Thoracic aorta (tissue), 2 donors: ENCODE measurements at places on chromosomes 3 and 15. TPM values are rescaled to one million over a fixed set of nuclear protein-coding genes. Genes with fewer than 3 reads are reported as not detected.

DNA sequence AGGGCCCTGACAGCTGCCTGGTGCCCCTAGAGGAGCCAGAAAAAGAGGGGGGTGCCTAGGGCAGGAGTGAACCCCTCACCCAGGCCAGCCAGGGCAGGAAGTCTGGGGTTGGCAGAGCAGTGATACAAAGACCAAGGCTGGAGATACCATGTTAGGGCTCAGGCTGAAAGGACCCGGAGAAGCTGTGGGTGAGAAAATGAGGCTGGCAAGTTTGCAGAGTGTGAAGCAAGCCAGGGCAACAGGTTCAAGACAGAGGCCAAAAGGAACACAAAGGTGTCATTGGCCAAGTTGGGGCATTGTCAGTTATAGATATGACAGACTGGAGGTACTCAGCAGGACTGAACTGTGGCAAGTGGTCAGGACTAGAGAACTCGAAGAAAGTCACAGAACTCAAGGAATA, 40.6 kb upstream of the IREB2 start:
- no peak for DNase-seq
- H3K27ac ChIP-seq = no peak overlapping the region
- H3K4me3 ChIP-seq = no peak overlapping the region
- H3K36me3 ChIP-seq = no peaks in the 10 kb centered on the region
- H3K27me3 ChIP-seq = no peaks in the 10 kb centered on the region
- no peaks in the 10 kb centered on the region for H3K4me1 ChIP-seq

DNA sequence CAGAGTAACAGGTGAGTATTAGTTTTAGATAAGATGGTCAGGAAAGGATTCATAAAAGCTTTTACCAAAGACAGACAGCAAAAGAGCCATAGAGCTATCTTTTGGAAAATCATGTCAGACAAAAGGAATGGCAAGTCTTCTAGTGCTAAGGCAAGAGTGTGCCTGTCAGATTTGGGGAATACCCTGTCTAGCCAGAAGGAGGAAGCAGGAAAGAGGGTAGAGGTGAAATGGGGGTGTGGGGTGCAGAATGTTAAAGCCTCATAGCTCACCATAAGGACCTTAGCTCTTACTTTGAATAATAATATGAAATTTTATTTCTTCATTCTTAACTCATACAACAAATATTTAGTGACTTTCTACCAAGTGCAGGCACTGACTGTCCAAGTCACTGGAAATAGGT, 512.1 kb upstream of the ROBO2 start:
- H3K4me3 ChIP-seq = no peak overlapping the region
- no peaks in the 10 kb centered on the region for H3K36me3 ChIP-seq
- H3K27ac ChIP-seq = no peak overlapping the region

BTBD1 gene
- total RNA-seq = 62.3 TPM

DNA sequence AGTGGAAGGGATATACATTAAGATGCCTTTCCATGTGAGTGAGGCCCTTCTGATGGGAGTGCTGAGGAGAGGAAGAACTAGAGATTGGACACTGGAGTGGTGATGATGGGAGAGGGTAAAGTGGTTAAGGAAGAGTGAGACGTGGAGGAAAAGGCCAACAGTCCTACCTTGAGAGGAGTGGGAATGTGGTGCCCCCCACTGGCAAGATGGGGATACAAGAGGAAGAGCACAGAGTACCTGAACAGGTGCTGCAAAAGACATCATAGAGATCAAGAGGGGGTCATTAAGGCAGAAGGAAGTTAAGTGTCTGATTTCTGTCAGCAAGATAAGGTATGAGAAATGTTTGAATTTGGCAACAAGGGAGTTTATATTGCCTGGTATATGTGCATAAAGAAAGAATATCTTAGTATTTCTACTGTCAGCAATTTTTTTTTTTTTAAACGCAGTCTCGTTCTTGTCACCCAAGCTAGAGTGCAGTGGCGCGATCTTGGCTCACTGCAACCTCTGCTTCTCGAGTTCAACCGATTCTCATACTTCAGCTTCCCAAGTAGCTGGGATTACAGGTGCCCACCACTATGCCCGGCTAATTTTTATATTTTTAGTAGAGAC, 34.0 kb downstream of the ARIH2 start:
- H3K4me3 ChIP-seq = no peak overlapping the region
- no peaks in the 10 kb centered on the region for H3K27me3 ChIP-seq
- DNase-seq = no peak
- no peaks in the 10 kb centered on the region for H3K4me1 ChIP-seq
- no peak overlapping the region for H3K27ac ChIP-seq

GAP43 gene
- 2.8 TPM for total RNA-seq

CHRFAM7A gene
- total RNA-seq = 7.0 TPM

DNA sequence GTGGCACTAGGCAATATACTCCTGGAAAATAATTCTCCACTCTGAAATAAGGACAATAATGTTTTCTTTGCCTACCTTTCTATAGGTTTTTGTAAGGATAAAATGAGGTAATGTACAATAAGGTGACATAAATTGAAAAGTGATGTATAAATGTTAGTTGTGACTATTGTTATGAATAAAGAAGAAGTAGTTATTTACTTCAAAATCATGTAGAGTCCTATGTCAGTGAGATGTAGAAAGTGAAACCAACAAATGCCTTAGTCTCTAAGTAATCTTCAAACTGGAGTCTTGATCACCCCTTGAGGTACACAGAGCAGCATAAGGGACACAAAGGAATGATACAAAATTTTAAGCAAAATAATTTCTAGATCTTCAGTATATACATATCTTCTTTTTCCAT, 60.3 kb upstream of the TP63 start:
- H3K36me3 ChIP-seq = no peaks in the 10 kb centered on the region
- no peak overlapping the region for H3K4me3 ChIP-seq
- no peak overlapping the region for H3K27ac ChIP-seq
- no peaks in the 10 kb centered on the region for H3K27me3 ChIP-seq
- no peaks in the 10 kb centered on the region for H3K4me1 ChIP-seq

- DNase-seq = no peak
- no peaks in the 10 kb centered on the region for H3K4me1 ChIP-seq
- no peaks in the 10 kb centered on the region for H3K27me3 ChIP-seq
These were observed 33.2 kb downstream of the CAPN3 start for GRCh38 chr15:42392309-42393024.

DNA sequence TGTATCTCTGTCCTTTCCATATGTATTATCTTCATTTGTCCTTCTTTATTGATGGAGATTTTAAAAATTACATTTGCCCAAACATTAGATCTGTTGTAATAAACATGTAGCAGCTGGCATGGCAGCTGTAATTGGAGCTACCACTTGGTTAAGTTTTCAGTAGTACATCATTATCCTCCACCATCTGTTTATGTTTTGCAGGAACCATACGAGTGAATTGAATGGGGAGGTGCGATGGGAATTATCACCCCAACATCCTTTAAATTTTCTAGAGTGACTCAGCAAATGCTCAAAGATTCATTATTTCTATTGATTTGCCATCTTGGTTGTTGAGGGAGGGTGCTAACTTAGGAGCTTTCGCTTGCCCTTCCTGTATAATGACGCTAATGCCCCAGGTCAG, 32.6 kb upstream of the NOX5 start:
- H3K27ac ChIP-seq = no peak overlapping the region
- DNase-seq = no peak
- no peaks in the 10 kb centered on the region for H3K36me3 ChIP-seq
- no peaks in the 10 kb centered on the region for H3K4me1 ChIP-seq
- no peak overlapping the region for H3K4me3 ChIP-seq
- no peaks in the 10 kb centered on the region for H3K27me3 ChIP-seq

FBLN2 gene
- 233 TPM for total RNA-seq

- H3K4me3 ChIP-seq = no peak overlapping the region
- H3K27ac ChIP-seq = no peak overlapping the region
- H3K4me1 ChIP-seq = peaks cover 4% of the 10 kb centered on the region
- no peaks in the 10 kb centered on the region for H3K36me3 ChIP-seq
- DNase-seq = no peak
These were observed 169.6 kb downstream of the B3GALNT1 start for GRCh38 chr3:160935413-160936095.

DNA sequence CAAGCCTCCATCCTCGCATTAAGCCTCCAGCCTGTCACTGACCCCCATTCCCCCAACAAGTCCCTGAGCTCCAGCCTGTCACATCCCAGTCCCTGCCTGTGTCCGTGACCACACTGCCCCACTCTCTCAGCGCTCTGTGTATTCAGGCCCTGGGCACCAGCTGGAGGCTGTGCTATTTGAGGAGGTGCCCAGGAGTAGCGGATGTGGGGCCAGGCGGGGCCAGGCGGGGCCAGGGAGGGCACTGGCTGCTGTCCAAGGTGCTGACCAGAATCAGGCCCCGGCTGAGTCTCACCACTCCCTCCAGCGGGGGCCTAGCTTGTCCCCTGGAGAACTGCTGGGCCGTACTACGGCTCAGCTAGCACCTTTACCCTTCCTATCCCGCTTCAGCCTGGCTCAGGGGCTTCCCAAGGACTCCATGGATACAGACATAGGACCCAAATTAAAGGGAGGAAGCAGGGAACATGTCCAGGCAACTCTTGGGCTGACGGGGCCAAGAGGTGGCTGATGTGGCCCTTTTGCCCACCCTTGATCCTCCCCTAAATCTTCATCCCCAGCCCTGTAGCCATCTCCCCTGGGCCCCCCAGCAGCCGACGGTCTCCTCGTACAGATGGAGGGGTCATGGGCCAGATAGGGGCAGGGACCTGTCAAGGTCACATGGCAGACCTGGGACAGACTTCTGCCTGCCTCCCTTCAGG, 1.1 kb downstream of the HHATL start:
- H3K4me3 ChIP-seq = no peak overlapping the region
- H3K36me3 ChIP-seq = no peaks in the 10 kb centered on the region
- peak; percentile 12 for DNase-seq
- H3K27ac ChIP-seq = no peak overlapping the region

DNA sequence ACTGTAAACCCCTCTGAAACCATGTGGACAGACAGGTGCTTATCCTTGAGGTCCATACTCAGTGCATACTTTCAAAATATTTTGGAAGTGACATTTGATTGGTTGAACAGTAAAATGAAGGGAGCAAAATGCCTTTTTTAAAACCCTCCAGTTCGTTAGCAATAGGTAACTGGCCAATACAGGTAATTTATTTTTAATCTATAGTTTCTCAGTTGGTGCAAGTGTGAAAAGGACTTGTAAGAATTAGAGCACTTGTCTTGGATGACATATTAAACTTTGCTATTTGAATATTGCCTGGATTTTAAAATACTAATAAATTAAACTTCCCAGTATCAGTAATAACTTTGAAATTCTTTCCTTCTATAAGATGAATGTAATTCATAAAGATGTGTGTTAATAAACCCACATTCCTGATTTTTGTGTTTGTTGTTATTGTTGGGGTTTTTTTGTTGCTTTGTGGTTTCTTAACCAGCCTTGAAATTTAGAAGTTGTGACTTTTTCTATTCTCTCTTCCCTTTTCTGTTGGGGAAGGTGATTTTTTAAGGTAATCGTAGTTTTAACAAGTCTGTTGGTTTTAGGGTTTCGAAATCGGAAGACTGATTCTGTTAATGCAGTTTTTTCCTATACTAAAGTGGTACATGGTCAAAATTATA, 90.0 kb downstream of the STT3B start:
- peaks cover 15% of the 10 kb centered on the region for H3K36me3 ChIP-seq
- DNase-seq = no peak
- no peak overlapping the region for H3K4me3 ChIP-seq
- no peak overlapping the region for H3K27ac ChIP-seq
- no peaks in the 10 kb centered on the region for H3K27me3 ChIP-seq

DNA sequence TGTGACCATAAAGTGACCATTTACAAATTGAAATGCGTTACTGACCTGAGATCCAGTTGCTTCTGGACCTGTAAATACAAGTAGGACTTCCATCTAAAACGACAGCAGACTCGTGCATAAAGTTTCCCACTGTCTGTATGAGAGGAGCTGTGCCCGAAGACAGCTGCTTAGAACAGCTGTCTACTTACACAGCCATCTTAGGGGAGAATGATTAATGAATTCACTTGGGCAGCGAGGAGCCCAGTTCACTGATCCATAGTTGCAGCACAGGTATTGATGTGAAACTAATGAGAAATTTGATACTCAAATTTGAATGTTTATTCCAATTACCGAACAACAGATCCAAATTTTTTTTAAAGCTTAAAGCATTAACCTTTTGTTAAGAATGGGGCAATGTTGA, 748.1 kb downstream of the NR2F2 start:
- H3K4me1 ChIP-seq = no peaks in the 10 kb centered on the region
- H3K27ac ChIP-seq = no peak overlapping the region
- no peaks in the 10 kb centered on the region for H3K36me3 ChIP-seq
- no peaks in the 10 kb centered on the region for H3K27me3 ChIP-seq

GRCh38 chr3:180320631-180321030, 281.3 kb upstream of the TTC14 start:
- DNase-seq = no peak
- H3K36me3 ChIP-seq = no peaks in the 10 kb centered on the region
- no peaks in the 10 kb centered on the region for H3K4me1 ChIP-seq
- H3K27me3 ChIP-seq = no peaks in the 10 kb centered on the region
- H3K4me3 ChIP-seq = no peak overlapping the region
- no peak overlapping the region for H3K27ac ChIP-seq

DNA sequence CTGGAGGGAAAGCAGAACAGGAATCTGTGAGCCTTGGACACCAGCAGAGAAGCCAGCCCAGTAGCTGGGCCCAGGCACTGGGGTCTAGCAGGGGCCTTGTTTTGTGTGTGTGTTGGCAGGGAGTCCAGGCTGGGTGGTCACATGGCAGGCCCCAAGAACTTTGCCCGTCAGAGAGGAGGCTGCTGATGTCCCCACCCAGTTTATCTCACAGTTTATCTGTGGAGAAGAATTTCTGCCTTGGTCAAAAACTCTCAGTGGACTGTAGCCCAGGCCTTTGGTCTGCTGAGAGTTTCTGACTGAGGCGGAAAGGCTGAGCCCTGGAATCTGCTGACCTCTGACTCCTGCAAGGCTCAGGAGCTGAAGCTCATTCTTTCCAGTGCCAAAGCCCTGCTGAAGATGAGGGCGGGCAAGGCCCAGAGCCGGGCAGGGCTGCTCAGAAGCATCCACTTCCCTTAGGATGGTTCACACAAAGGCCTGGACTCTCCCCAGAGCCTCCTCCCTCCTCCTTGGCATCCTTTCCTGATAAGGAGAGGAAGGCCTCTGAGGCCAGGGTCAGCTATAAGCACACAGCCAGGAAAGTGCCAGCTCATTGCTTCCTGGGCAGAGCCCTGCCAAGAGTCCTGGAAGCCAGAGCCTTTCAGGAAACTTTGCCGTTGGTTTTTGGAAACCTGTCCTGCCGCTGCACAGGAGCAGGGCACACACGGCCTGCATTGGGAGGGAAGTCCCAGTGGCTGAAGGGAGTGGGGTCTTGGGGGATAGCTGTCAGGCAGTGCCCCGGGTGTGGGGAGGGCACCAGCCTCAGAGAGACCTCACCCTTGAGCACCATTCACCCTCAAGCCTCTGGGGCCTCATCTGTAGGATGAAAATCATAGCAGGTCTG, 37.2 kb upstream of the SLCO2A1 start:
- no peaks in the 10 kb centered on the region for H3K27me3 ChIP-seq
- H3K4me3 ChIP-seq = no peak overlapping the region
- peaks cover 3% of the 10 kb centered on the region for H3K4me1 ChIP-seq
- DNase-seq = no peak
- no peaks in the 10 kb centered on the region for H3K36me3 ChIP-seq

- H3K4me1 ChIP-seq = peaks cover 26% of the 10 kb centered on the region
- peak overlapping the region; percentile 89 for H3K27ac ChIP-seq
- H3K36me3 ChIP-seq = peaks cover 43% of the 10 kb centered on the region
These were observed 62.0 kb downstream of the LMCD1 start for GRCh38 chr3:8563597-8563996.

- no peaks in the 10 kb centered on the region for H3K36me3 ChIP-seq
- H3K27ac ChIP-seq = no peak overlapping the region
- H3K27me3 ChIP-seq = no peaks in the 10 kb centered on the region
These were observed 530.0 kb downstream of the EPHB1 start for GRCh38 chr3:135325096-135325495.

GRCh38 chr3:65170390-65171042, 482.7 kb upstream of the ADAMTS9 start:
- H3K4me1 ChIP-seq = peaks cover 12% of the 10 kb centered on the region
- H3K4me3 ChIP-seq = peak overlapping the region; percentile 38
- H3K27ac ChIP-seq = no peak overlapping the region
